Activated gamma-delta T cell treated with Interleukin-2 at 50 U/mL for 16 hours (primary cell): ENCODE measurements at places on chromosomes 1 and 21.

DNA sequence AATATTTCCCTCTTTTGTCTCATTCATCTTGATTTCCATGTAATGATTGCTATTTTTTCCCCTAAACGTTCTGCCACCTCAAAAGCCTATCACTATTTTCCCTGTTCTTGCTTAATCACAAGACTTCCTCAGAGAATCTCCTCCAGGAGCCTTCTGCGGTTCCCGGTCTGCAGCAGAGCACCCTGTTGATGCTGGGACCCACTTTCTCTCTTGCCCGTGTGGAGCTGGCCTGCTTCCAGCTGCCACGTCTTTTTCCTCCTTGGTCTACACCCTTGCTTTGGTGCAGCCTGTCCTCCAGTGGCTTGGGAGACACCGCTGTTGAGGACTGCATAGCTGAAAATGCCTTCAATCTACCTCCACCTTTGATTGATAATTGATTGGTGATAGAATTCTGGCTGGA lies 70.0 kb upstream of the COA6 start:
- no peak for DNase-seq

GRCh38 chr1:36645867-36646266 lies 163.2 kb upstream of the CSF3R start:
- DNase-seq = no peak

DNA sequence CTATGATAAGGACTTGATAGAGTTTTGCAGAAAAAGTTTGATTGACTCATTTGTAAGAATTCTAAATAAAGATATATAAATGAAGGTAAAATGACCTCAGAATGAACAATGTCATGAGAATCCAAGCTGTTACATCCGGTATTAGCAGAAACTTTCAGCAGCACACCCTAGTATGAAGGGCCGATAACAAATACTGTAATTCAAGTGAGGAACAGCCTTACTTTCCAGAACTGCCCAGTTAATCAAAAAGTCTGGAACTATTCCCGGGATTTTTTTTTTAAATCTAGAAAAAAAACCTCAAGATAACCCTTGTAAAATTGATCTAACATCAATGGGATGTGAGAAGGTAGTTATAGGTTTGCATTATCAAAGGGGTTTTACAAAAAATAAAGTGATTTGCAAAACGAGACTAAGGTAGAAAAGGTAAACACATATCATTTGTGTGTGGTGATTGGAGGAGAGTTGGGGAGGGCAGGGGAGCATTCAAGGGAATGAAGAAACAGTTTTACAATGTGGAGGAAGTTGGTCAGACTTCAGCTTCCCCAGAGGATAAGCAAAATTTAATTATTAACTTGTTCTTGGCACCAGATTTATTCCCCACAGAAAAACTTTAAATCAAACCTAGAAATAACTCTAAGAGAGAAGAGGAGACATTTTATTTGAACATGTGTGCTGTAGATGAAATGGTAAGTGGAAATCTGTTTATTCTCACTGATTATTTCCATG lies 75.9 kb upstream of the VCAM1 start:
- DNase-seq = no peak

DNA sequence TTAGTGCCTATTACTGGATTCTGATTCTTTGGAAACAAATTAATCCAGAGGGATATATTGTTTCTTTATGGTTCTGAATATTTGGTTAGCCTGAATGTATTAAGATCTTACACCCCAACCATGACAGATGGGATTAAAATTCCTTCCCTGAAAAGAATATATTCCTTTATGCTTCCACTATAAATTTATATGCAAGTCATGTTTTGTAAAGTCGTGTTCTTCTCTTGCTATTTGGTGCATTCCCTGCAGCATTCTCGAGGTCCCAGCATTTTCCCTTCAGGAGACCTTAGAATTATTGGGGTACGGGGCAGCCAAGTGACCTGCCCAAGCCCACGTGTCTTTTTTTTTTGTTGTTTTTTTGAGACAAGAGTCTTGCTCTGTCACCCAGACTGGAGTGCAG lies 62.4 kb downstream of the DISC1 start:
- DNase-seq = no peak

- peak; percentile 69 for DNase-seq
Measured at GRCh38 chr1:204453141-204453772, 41.3 kb downstream of the PIK3C2B start.

DNA sequence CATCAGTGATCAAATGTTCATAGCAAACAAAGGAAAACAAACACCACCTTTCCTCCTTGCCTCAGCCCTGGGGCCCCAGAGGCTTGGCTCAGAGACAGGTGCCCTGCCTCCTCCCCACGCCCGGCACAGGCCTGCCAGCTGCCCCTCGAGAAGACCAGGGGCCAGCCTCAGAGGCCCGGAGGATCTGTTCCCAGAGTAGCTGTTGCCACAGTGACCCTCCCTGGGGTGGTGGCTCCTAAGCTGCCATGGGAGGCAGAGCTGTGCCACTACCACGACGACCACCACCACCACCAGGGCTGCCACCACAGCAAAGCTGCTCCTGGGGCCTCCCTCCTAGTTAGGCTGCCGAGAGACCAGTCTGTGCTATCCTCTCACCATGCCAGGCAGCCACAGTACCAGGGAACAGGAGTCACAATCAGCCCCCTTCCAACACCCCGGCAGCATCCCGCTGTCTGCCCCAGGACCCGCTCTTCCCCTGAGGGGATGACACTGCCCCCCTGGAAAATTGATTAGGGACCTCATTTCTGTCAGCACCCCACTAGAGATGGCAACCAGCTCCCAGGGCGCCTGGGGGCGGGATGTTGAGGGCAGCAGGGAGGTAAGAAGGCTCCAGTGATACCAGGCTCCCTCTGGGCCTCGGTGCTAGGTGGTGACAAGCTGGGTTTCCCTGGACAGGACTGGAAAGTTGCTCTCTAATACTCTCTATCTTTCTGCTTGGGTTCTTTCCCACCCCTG lies 30.5 kb downstream of the KCNC4 start:
- no peak for DNase-seq

GRCh38 chr1:34858901-34859445 lies 576 bp downstream of the SMIM12 start:
- peak; percentile 19 for DNase-seq

GRCh38 chr1:121546830-121547591 lies 362.2 kb downstream of the SRGAP2C start:
- no peak for DNase-seq

DNA sequence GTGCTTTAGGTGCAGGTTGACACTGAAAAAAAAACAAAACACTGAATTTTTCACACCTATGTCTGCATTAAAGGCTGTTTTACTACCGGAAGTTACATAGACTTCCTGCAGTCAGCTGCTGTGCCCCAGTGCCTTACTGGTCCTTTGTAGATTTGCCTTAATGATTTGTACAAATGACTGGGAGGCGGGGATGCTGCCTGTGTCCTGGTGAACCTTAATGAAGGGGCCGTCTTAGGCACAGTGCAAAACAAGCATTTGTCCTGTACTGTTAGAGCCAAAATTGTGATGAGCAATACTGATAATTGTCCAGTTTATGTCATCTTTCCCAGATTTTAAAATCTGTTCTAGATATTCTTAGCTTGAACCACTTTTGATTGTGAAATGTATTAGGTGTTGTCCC lies 90.9 kb upstream of the PGD start:
- peak; percentile 34 for DNase-seq

DNA sequence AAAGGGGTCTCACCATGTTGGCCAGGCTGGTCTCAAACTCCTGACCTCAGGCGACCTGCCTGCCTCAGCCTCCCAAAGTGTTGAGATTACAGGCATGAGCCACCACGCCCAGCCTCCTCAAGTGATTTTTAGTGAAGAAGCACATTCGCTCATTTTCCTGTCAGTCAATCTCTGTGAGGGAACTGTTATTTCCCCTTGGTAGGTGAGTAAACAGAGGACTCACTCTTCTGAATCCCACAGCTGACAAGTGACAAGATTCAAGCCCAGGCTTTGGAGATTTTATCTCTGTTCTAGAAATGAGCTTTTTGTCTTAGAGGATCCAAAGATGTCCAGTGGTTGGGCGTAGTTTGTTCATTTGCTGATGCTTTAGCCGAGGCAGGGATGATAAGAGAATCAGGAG lies 43.9 kb upstream of the TACSTD2 start:
- DNase-seq = no peak

GRCh38 chr1:43769350-43769908 lies 62.1 kb downstream of the ST3GAL3 start:
- no peak for DNase-seq

- no peak for DNase-seq
Measured at GRCh38 chr1:83006271-83006670, 992.7 kb downstream of the TTLL7 start.

- no peak for DNase-seq
Measured at GRCh38 chr21:18524097-18524880, 120.7 kb upstream of the TMPRSS15 start.

DNA sequence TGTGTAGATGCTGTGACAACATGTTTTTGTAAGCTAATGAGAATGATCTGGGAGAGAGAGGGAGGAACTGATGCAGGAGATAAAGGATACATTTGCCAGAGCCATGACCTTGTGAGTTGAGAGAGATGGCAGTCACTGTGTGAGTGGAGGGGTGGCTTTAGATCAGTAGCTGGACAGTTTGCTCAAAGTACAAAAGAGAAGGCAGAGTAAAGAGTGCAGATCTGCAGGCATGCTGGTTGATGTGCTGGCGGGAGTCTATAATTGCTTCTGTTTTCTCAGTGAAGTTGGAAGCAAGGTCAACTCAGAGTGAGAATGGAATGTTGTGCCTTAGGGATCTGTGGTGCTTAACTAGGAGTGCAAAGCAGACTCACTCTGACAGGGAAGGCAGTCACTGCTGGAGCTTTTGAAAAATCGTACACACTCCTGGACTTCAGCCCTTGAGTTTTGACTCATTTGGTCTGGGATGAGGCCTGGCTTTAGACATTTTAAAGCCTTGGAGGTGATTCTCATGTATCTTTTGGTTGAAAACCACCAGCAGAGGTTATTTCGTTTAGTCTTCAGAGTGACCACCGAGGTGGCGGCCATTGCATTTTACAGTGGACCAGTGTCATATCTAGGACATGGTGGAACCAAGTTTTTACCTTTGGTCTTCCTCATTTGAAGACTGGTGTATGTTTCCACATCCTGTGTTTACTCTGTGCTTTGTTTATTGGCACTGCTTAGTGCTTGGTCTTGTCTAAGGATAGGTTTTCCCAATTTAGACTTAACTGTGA lies 49.6 kb downstream of the MTR start:
- DNase-seq = no peak

DNA sequence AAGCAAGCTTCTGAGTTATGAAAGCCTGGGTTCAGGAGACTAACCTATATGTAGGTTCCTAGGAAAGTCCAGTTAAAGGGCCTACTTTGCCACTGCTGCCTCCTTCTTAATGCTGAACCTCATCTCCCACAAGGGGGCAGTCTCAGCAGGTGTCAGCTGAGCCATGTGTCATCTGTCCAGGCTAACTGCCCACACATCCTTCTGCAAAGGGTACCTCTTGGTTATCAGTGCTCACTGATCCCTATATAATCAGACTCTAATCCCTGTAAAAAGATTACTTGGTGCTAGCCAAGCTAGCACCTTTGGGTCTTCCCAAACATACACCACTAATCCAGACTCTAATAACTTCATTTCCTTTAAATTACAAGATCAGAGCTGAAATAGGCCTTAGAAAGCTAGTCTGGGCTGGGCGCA lies 9.0 kb downstream of the PRDX1 start:
- peak; percentile 50 for DNase-seq

- DNase-seq = no peak
Measured at GRCh38 chr1:28194326-28195035, 18.0 kb upstream of the PTAFR start.

DNA sequence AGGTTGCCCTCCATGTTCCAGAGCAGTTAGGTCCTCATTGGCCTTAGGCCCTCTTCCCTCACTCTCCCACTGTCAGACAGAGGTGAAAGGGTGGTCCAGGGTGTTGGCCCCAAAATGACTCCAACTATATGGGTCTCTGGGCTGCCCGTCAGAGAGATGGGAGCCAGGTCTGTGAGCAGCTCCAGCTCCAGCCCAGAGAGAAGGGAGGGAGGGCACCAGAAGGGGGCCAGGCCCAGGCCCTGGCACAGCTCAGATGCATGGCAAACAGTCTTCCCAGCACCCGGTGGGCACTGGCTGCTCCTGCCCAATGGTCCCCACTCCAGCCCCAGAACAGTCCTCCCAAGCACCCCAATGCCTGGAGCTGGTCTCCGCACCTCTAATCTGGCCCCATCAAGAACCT lies 2.2 kb downstream of the BCAN start:
- DNase-seq = no peak

DNA sequence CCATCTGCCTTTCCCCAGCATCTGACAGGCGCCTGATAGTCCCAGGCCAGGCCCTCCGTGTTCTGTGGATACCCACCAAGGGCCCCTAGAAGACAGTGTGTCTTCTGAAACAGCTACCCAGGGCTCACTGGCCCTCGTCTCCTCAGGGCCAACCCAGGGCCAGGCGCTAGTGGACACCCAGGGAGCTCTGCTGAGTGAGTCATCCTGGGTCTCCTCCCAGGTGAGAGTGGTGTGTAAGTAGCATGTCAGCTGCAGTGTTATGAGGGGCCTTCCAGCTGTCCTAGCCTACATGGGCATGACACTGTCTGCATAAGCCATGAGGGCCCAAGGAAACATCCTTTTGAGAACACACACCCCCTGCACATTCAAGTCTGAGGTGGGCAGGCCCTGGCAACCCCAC lies 36.7 kb downstream of the CHD5 start:
- no peak for DNase-seq

DNA sequence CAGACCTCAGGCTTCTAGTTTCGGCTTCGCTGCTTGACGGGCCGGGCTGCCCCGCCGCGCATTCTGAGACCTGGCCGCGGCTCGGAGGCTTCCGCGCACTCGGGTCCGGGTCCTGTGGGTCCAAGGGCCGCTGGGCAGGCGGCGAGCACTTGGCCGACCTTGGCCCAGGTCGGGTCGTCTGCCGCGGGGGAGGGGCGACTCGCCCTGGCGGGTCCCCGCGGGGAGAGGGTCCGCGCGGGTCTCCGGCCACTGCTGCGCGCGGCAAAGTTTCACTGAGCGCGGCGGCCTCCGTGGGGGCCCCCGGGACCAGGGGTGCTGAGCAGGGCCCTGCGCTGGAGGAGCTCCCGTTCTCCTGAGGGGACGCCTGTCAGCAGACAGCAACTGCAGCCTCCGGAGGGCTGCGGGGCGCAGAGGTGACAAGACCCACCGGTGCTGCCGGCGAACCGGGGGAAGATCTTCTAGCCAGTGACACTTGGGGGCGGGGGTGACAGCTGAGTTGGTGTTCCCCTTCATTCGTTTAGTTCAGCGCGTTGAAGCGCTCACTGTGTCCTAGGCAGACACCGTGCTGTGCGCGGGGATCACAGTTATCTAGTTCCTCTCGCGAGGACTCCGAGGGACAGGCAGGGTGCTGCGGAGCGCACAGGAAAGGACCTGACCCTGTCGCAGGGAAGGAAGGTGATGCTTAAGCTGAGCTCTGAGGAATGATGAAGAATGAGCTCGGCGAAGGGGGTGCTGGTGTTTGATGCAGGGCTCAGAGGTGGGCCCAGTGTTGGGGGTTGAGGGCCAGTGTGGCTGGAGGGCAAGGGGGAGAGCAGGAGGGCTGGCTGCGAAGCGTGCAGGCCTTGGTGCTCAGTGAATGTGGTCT lies 725 bp downstream of the MTFR1L start:
- peak; percentile 65 for DNase-seq

DNA sequence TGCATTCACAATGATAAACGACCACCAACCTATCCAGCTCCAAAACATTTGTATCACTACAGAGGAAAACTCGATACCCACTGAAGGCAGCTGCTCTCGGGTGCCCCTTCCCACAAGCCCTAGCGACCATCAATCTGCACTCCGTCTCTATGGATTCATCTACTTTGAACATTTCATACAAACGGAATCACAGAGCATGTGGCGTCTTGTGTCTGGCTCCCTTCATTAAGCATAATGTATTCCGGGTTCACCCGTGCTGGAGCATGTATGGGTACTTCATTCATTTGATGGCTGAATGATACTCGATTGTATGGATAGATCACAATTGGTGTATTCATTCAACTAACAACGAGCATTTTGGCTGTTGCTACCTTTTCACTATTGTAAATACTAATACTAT lies 340.2 kb downstream of the SMYD3 start:
- no peak for DNase-seq
